CD4-positive, alpha-beta memory T cell (primary cell): ENCODE measurements at places on chromosomes 12 and 14. TPM values are rescaled to one million over a fixed set of nuclear protein-coding genes. Genes with fewer than 3 reads are reported as not detected.
A peak's percentile ranks its signal among the peaks of the same experiment; 100 is the strongest.

The B4GALNT3 gene
- 2.1 TPM for total RNA-seq

The GSG1 gene
- not detected for total RNA-seq

The POLE gene
- total RNA-seq, result 75.4 TPM

The LMNTD1 gene
- not detected for total RNA-seq

The KRT5 gene
- not detected for total RNA-seq

The ARHGDIB gene
- 768 TPM for total RNA-seq

DNA sequence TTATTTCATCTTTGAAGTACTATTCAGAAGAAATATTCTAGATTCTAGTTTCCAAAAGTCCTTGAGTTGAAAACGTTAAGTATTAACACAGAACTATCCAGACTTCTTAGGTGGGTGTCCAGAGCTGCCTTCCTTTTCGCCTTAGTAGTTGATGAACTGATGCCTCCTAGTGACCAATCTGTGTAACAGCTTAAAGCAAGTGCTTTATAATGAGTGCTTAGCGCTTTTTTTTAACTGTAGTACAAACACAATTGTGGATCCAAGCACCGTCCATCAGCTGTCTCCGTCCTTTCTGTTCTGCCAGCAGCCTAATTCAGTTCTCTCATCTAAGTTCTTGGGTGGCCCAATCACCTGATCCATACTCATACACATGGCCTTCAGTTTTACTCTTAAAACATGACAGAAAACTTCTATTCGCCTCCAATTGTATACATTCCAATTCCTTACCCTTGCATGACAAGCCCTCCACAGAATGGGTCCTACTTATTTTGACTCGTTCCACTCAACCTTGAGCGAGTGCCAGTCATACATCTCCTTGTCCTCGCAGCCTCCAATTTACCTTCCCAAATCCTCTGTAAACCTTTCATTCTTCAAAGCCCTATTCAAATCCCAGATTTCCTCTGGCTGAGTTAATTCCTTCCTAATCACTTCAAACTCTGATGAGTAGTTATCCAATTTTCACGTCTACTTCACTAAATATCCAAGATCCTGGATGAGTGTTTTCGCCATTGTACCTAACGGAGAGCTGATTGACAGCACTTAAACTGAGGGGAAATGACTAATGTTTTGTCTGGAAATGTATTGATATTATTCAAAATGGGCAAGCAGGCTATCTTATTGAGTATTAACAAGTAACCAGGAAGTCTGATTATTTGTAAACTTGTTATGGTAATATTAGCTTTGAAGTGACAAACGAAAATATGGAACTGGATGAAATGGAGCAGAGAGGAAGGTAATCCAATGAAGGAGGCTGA, 5.8 kb upstream of the PHLDA1 start:
- peak; percentile 60 for DNase-seq

DNA sequence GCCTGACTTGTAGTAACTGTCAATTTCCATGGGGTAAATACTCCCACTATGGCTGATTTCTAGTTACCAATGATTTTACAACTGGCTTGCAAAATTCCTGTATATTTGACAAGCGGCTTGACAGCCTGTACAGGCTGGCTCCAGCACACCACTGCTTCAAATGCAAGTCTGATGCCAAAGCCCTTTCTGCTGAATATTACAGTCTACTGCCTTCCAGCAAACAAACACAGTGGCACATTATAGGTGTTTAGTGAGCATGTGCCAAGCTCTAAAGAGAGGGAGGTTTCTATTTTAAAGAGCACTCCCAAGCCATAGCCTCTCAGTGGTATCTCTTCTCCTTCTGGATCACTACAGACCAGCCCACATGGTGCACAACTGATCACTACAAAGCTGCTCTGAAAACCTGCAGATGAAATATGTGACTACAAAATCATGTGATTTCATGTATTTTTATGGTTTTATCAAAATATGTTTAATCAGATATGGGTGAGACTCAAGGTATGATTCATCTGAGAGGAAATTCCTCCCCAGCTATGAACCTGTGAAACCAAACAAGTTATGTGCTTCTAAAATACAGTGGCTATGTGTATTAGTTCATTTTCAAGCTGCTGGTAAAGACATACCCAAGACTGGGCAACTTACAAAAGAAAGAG, 101.5 kb downstream of the RPAP3 start:
- no peak for DNase-seq

DNA sequence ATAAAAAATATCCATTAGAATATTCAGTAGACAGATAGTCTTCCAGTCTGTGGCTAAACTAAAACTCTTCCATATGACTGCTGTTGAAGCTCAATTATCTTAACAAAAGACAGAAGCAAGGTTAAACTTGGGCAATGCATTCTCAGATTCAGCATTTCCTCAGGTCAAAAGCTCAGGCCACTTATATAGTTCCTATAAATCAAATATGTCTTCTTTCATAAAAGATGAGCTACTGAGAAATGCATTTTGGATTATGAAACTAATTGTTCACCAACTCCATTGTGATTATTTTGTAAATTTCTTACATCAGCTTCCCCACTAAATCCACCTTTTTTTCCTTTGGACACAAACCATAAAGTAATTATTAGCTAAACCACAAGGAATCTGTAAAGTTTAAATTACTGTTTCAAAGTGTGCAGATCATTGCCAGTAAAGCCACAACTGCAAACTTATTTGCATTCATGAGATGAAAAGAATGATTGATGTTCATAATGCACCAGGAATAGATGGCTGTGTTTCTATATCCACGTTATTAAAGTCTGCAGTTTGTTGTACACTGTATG, 224.4 kb downstream of the FBXL14 start:
- DNase-seq, result no peak

DNA sequence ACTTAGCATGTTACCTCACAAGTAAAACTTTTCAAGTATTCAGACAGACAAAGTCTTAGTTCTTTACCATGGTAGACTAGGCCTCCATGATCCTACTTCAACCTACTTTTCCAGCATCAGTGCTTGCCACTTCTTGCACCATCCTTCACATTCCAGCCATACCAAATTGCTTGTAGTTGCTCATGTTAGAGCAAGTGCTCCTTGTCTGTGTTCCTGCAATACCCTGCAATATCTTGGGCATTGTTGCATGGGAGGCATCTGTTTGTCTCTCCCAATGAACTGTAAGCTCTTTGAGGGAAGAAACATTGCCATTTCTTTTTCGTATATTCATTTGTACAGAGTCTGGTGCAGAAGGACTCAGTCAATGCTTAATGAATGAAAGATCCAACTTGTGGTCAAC, 78.0 kb downstream of the SRGAP1 start:
- no peak for DNase-seq

GRCh38 chr14:73720636-73721035, 6.5 kb upstream of the PNMA1 start:
- DNase-seq, result no peak

GRCh38 chr12:76398106-76398505, 49.9 kb upstream of the BBS10 start:
- no peak for DNase-seq

DNA sequence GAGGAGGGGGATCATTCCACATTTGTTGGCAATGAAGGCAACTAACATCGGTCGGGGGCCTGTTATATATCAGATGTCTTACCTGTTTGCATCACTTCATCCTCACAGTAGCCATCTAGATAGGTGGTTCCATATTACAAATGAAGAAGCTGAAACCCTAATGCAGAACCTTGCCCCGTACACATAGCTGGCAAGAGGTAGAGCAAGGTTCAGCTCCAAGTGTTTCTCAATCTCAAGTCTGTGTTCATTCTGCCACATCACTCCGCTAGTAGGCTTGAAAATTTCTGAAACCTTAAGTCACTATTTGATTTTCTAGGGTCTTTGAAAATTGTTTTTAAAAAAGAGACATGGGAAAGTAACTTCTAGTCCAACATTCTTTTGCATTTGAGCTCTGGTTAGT, 17.0 kb downstream of the AVPR1A start:
- DNase-seq, result no peak

- DNase-seq, result no peak
These were observed 9.9 kb downstream of the BCL7A start for GRCh38 chr12:122031342-122032216.

- no peak for DNase-seq
These were observed 49.2 kb upstream of the SLC38A1 start for GRCh38 chr12:46318037-46318436.

DNA sequence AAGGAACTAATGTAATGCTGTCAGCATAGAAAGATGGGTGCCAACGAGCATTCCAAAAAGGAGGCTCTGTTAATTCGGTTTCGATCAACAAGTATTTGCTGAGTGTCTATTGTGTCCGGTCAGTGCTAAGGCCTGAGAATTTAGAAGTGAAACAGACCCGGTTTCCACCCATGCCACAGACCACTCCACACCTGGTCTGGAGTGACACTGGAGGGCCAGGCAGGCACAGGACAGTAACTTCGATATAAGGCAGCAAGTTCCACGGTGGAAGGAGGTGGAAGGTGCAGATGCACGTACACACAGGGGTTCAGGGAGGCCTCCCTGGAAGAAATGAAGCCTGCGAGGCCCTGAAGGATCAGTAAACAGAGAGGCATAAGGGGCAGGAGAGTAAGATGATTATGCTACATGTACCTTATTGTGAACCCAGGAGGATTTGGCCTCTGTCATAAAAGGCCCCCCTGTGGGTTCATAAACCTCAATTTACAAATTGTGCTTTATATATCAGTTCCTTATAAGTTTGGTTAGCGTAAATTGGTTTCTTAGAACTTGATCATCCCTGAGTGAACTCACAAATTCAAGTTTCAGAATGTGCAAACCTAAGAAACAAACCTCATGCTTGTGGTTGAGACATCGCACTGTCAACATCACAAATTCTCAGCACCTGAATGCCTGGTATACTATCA, 25.9 kb downstream of the SSH1 start:
- no peak for DNase-seq

GRCh38 chr12:6469609-6470374, 685 bp downstream of the VAMP1 start:
- no peak for DNase-seq

DNA sequence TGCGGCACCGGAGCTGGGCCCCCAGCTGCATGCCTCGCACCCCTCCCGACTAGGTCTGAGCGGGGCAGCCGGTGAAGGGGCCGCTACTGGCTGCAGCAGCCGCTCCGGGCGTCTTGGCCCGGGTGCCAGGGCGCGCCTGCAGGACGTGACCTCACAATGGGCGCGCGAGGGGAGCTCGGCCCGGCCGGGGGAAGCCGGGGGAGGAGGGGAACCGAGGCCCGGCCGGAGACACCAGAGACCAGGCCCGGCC, 353 bp downstream of the BAG5 start:
- DNase-seq, result no peak

DNA sequence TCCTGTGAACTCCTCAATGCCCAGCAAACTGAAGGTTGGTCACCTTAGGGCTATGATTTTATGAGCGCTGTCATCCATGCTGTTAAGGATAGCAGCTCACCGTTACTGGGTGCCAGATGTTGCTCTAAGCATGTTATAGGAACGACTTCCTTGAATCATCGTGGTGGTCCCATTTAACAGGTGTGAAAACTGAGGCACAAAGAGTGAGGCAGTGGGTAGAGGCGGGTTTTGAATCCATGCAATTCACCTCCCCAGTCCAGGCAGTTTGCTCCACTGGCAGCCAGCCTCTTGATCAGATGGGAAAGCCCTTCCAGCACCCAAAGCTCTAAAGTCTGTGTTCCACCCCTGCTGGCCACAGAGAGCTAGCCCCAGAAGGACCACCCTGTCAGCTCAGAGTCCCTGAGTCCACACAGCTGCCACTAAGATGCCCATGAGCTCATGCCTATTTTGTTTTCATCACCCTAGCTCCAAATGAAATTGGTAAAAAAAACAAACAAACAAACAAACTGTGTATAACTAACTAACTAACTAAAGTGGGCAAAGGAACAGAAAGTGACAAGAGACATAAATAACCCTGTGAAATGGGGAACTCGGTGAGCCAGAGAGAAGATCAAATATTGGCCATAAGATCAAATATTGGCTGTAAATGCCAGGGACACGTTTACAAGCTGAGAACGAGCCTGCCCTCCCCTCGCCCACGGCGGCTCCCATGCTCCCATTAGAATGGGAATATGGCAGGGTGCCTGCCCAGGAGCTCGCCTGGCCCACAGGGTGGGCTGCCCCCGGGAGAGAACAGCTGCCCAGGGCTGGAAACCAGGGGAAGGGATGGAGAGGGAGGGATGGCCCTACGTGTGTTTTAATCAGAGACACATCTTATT, 72.3 kb upstream of the RFLNA start:
- no peak for DNase-seq

GRCh38 chr14:90732139-90732538, 84.1 kb downstream of the TTC7B start:
- no peak for DNase-seq
